ENCODE measurements at places on chromosomes 6 and 20.

DNA sequence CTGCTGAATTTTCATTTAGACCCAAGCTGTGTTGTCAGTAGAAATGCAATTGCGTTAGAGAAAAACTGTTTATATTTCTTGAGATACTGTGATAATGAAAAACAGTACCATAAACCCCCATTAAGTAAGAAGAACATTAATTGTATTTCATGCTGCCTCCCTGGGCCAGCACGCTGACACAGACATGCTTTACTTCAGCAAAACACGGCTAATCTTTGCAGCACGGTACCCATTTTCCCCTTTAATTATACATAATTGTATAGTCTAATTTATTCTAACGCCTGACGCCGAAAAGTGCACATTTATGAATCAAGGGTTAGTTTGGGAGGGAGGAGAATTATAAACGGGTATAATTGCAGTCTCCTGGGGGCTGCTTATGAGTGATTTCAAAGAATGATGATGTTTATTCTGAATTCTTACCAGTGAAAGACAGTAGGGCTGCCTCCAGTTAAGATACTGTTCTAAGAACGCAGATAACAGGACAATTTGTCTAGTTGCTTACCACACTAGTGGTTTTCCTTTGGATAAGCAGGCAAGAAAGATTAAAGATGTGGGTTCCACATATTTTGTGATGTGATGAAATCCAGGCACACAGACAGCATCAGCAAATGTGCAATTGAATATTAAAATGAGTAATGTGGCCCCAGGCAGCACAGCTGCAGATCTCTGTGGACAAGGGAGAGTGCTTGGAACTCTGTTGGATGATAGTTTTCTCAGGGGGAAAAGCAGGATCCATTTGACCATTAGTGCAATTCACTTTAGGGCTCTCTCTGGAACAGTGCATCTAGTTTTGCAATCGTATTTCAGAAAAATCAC lies 4.7 kb upstream of the SULF2 start:
- no peak for DNase-seq

DNA sequence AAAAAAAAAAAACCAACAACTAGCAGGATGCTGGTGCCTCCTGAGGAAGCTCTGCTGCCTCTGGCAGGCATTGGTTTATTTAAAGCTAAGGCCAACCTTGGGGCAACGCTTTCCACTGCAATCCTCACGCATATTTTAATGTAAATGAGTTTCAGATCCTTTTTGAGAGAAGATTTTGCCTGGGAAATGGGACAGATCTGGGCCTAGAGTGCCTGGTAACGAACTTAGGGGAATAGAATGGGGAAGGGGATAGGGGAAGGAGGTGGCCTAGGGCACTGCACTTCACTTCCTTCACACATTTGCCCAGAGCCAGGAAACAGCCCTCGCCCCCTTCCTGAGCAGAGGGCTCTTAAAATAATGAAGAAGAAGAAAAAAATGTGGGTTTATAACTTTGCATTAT lies 132.7 kb upstream of the TMEM170B start:
- no peak for DNase-seq

- DNase-seq, result no peak
These were observed 200.5 kb upstream of the RREB1 start for GRCh38 chr6:6907286-6907685.

DNA sequence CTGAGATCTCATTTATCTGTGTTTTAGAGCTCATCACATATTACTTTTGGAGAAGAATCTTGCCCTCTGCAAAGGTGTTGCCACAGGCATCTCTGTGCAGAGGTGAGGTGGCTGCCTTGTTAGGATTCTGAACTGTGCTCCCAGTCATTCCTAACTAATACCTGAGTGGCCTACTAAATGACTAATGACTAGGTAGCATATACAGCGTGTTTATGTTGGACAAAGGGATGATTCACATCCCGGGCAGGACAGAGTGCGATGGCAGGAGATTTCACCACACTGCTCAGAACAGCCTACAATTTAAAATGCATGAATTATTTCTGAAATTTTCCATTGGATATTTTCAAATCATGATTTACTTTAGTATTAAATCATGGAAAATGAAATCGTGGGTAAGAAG lies 23.1 kb upstream of the CGA start:
- no peak for DNase-seq
